ENCODE measurements at places on chromosomes 3 and 15.

GRCh38 chr3:38383156-38383875 is 36.7 kb downstream of the XYLB start:
- no peak for DNase-seq

- no peak for DNase-seq
Measured at GRCh38 chr3:189344996-189345395, 173.2 kb downstream of the TPRG1 start.

GRCh38 chr15:80480171-80480811 is 76.1 kb downstream of the ARNT2 start:
- no peak for DNase-seq

- DNase-seq, result no peak
Measured at GRCh38 chr3:134624537-134625287, 26.1 kb downstream of the KY start.

- no peak for DNase-seq
Measured at GRCh38 chr3:44092497-44092896, 149.2 kb upstream of the TOPAZ1 start.
